SK-MEL-5 (cell line): ENCODE measurements at places on chromosomes 12 and 14.

DNA sequence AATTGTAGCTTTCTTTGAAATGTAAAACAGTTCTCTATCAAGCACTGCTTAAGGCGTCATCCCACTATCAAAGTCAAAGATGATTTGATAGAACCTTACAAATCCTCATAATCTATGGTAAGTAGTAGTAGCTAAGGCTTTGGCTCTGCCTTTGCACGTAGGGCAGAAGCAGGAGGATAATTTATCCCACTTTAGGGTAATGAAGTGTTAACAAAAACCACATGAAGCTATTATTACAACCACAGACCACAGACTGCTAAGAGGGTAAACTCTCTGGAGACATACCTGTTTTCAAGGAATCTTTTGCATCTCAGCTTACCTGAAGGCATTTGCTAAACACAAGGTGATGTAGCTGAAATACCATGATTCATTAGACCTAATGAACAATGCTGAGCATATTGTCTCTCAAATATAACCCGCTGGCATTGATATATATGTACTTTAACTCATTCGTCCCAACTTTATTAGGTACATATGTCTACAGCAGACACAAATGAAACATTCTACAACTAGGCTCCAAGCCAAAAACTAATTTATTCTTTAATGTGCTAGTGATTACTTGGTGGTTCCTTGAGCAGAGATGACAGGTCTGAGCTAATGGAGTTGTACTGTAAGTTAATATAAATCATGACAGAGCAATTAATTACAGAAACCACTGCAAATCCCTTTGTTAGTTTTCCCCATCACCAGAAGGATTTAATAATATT is 368.8 kb downstream of the ETNK1 start:
- DNase-seq, result no peak

- DNase-seq, result no peak
These were observed 81.7 kb downstream of the CRADD start for GRCh38 chr12:93758801-93759373.

GRCh38 chr12:16670456-16671050 is 64.6 kb upstream of the LMO3 start:
- no peak for DNase-seq

GRCh38 chr14:58701156-58701555 is 63.4 kb downstream of the DACT1 start:
- DNase-seq, result no peak

DNA sequence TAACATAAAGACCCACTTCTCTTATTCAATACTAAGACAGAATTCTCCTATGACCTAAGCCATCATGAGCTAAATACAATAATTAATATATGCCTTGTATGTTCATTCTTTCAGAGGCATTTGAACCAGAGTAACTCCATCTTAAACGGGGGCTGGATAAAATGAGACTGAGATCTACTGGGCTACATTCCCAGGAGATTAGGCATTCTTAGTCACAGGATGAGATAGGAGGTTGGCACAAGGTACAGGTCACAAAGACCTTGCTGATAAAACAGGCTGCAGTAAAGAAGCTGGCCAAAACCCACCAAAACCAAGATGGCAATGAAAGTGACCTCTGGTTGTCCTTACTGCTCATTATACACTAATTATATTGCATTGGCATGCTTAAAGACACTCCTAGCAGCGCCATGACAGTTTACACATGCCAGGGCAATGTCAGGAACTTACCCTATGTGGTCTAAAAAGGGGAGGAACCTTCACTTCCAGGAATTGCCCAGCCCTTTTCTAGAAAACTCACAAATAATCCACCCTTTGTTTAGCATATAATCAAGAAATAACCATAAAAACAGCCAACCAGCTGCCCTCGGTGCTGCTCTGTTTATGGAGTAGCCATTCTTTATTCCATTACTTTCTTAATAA is 260.7 kb downstream of the SSPN start:
- DNase-seq, result peak; percentile 29

DNA sequence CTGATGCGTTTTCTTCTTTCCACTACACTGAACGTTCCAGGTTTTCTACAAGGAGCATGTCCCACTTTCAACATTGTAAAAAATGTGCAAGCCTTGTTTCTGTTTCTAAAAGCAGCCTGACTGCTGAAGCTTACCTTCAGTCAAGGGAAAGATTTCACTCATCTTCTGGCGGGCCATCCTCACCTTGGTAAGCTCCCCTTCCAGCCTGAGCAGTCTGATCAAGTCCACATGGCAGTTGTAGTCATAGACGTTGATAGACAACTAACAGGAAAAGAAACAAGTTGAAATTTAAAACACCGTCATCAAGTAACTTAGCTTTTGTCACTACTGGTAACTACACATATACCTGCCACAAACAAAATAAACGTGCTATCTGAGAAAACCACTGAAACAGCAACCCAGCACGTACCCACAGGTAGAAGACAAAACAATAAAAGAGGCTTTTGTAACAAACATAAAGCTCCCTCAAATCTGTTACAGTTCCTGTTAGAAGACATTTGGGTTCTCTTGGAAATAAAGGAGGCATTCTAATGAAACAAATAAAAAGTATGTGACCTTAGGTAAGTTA is 11.9 kb downstream of the SART3 start:
- no peak for DNase-seq

GRCh38 chr12:124440841-124441381 is 126.5 kb downstream of the NCOR2 start:
- DNase-seq, result no peak

GRCh38 chr12:724194-724855 is 28.1 kb upstream of the WNK1 start:
- DNase-seq, result no peak

DNA sequence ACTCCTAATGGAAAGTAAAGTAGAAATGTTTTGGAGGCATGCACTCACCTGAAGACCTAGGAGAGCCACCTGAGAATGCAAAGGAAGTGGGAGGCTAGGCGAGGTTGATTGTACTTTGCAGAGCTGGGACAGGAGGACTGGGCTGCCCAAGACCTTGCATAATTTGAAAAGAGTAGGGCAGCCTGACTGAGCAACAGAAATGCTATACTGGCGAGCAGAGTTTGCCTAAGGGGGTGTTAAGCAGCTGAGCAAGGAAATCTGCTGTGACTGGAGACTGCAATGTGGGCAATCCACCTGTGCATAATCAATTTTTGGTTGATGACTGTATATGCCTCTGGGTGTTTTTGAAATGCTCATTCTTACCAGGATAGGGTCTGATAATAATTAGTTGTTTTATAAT is 834.1 kb downstream of the TRHDE start:
- DNase-seq, result no peak

DNA sequence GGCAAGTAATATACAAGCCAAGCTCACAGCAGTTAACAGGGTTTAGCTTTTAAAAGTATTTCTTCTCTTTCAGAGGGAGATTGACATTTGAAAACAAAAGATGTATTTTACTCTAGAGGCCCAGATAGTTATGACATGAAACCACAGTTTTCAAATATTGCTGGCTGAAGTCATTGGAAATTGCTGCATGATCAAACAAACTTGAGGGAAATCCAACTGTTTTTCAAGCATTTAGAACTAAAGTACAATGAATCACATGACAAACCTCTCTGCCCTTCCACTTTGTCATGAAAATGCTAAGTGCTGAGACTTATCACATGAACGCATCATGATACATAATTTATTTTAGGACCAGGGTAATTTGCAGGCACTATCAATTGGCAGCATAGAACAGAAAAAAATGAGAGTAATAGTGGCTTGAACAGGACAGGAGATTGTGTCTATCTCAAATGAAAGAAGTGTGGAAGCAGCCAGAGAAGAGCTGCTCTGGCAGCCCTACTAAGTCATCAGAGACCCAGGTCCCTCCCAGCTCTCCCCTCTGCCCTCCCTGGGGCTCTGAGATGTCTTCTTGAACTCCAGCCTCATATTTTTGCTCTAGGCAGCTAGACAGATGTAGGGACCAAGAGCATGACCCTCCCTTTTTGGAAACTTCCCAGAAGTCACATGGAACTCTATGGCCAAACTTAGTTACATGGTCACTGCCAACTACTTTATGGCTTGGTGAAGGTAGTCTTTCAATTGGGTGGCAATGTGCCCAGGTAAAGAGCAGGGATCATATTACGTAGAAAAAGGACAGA is 90.1 kb upstream of the PELI2 start:
- peak; percentile 57 for DNase-seq

DNA sequence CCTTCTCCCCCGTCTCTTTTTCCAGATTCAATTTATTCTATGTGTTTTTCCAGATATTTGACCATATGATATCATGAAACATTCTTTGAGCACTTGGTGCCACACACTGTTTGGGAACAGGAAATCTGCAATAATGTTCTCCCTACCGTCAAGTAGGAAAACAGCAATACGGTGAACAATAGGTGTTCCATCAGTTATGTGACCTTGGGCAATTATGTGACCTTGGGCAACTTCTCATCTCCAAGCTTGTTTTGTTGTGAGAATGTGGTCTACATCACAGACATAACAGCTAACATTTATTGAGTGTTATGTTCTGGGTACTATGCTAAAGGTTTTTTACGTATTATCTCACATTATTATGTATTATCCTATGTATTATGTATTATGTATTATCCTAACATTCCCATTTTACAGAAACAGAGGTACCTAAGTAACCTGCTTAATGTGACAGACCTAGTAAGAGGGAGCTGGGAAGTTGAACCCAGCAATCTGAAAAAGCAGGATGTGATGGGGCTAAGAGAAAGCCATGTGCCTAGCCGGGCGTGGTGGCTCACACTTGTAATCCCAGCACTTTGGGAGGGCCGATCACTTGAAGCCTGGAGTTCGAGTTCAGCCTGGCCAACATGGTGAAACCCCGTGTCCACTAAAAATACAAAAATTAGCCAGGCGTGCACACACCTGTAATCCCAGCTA is 1.2 kb upstream of the NEK9 start:
- DNase-seq, result no peak

GRCh38 chr12:30598889-30599288 is 96.8 kb downstream of the IPO8 start:
- no peak for DNase-seq

GRCh38 chr14:56515739-56516138 is 63.9 kb upstream of the TMEM260 start:
- DNase-seq, result no peak

DNA sequence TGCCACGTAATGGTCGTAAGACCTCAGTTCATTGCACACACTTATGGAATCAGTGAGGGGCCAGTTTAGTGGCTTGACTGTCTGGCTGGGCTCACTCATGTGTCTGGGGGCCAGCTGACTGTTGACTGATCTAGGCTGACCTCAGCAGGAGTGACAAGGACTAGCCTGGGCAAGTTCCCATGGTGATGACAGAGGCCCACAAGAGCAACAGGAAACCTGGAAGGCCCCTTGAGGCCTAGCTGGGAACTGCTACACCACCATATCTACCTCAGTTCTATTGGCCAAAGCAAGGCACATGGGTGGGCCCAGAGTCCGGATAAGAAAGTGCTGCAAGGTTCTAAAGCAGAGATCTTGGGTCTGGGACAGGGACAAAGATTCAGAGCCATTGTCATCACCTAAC is 21.3 kb upstream of the RFLNA start:
- peak; percentile 68 for DNase-seq

DNA sequence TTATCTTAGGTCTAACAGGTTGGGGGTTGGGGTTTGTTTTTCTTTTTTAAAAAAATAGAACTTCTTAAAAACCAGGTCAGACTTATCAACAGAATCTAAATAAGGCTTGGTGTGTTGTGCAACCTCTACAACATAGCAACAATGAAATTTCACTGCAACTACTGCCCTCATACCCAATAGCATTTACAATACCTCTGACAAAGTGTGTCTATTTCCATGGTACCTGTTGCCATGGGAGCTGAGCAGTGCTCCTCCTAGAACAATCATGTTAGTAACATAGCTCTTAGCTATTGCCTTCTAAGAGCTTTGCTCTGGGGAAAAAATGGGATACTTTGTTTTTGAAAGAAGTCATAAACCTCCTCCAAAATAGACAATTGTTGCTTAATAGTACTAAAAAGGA is 103.3 kb upstream of the CCDC175 start:
- DNase-seq, result no peak

- DNase-seq, result no peak
These were observed 210.6 kb upstream of the EGLN3 start for GRCh38 chr14:34161351-34162082.

- peak; percentile 79 for DNase-seq
These were observed 8.5 kb downstream of the CDCA4 start for GRCh38 chr14:105012171-105012985.

GRCh38 chr14:105335735-105336476 is 21.4 kb downstream of the PACS2 start:
- no peak for DNase-seq

- DNase-seq, result peak; percentile 35
These were observed 23.3 kb upstream of the NUDT14 start for GRCh38 chr14:105204206-105204930.

DNA sequence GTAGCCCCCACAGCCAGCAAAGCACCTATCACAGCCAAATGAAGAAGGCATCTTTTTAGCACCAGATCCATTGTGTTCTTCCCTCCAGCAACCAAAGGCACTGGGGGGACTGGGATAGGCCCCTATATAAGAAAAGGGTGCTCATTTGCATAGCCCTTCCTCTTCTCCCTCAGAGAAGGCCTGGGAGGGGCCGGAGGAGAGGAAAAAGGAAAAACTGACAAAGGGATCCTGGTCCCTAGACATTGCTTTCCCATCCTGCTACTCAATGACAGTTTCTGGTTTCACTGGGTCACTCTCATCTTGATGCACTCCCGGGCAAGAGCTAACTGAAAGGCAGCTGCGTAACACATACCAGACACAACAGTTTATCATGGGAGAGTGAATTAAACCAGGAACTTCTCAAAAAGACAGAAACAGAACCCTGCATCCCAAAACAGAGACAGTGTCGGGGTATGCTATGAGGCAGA is at the start of gene PMEL:
PMEL (minus strand) TSS at position 102 of the 467 bp plus-strand sequence; CDS start at position 71, 31 bp downstream.
- peak; percentile 96 for DNase-seq

- peak; percentile 68 for DNase-seq
These were observed 75.2 kb upstream of the TMCC3 start for GRCh38 chr12:94725375-94726168.

DNA sequence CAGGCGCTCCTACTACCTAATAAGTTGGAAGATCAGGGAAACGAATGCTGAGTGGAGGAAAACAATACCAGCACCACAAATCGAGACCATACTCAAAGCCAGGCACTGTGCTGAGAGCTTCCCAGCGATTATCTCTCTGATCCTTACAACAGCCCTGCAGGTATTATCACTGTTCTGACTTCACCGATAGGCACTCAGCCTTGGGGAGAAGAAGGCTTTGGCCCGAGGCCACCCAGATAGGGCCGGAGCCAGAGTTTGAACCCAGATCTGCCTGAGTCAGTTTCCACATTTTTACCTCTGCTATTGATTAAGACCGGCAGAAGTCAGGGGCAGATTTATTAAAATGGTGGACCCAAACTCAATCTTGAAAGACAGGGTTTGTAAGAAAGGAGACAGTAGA is 4.9 kb downstream of the SVOP start:
- DNase-seq, result no peak

GRCh38 chr12:3003357-3003992 is 44.3 kb downstream of the TEAD4 start:
- DNase-seq, result no peak

GRCh38 chr14:90676912-90677311 is 139.3 kb downstream of the TTC7B start:
- no peak for DNase-seq
